ENCODE measurements at places on chromosomes 1 and 21.

GRCh38 chr1:109847251-109847650 lies 63.4 kb upstream of the CSF1 start:
- H3K27me3 ChIP-seq: no peaks in the 10 kb centered on the region
- H3K36me3 ChIP-seq: no peaks in the 10 kb centered on the region
- peaks cover 8% of the 10 kb centered on the region for H3K4me1 ChIP-seq
- no peak overlapping the region for H3K27ac ChIP-seq
- DNase-seq: no peak

- H3K36me3 ChIP-seq: no peaks in the 10 kb centered on the region
- DNase-seq: no peak
- H3K27ac ChIP-seq: no peak overlapping the region
- no peaks in the 10 kb centered on the region for H3K4me1 ChIP-seq
Observed at GRCh38 chr1:239098400-239099037, 287.8 kb upstream of the CHRM3 start.

DNA sequence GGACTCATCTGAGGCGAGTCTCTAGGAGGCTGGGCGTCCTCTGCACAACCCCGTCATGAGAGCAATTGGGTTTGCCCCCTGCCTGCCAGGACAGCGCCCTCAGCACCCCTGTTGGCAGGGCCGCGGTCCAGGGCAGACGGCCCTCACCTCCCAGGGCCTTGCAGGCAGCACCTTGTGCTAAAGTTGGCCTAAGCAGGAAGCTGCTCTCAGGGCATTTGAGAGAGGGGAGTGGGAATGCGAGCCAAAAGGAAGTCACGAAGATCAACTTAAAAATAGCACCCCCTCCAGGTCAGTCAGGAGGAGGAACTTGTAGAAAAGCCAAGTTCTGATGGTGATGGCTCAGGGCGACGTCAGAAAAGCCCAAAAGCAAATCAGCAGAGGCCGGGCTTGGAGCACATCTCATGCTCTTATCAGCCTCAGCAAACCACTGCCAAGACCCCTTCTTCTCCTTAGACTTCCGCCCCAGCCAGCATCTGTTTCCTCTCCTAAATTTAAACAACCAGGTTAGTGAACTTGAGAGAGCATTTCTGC lies 12.6 kb upstream of the ADORA3 start:
- DNase-seq: peak; percentile 82
- no peaks in the 10 kb centered on the region for H3K36me3 ChIP-seq
- peak overlapping the region; percentile 62 for H3K4me3 ChIP-seq
- peak overlapping the region; percentile 94 for H3K27ac ChIP-seq

- DNase-seq: no peak
- H3K4me1 ChIP-seq: no peaks in the 10 kb centered on the region
- no peaks in the 10 kb centered on the region for H3K27me3 ChIP-seq
- no peaks in the 10 kb centered on the region for H3K36me3 ChIP-seq
- H3K27ac ChIP-seq: no peak overlapping the region
Observed at GRCh38 chr1:198121056-198121826, 35.6 kb upstream of the NEK7 start.

GRCh38 chr1:221598122-221598521 lies 143.8 kb downstream of the DUSP10 start:
- no peak overlapping the region for H3K27ac ChIP-seq
- no peaks in the 10 kb centered on the region for H3K4me1 ChIP-seq
- H3K36me3 ChIP-seq: no peaks in the 10 kb centered on the region
- H3K4me3 ChIP-seq: no peak overlapping the region

DNA sequence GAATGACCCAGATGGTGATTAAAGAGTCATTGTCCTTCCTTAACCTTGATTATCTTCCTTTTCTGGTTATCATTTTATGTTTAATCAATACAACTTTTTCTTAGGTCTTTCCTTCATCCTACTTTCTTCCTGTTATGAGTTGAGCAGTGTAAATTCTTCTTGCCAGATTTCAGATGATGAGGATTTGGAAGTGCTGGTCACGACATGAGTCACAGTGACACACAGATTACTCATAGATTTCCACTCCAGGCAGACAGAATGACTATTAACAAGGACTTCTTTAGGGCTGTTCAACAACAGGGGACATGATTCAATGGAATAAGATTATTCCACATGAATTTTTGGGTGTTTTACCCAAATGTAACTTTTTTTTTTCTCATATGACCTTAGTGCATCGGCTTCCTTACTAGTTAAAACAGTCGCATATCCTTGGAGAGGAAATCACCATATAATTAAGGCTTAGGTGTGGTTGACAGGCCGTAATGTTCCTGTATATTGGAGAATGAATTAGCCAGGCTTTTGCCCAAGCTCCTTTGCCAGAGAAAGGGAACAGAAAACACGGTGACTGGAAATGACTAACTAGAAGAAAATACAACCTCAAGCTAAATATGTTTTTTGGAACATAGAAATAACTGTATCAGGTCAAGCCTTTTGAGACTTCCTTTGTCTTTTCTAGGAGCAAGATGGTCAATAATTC lies 44.2 kb downstream of the PRRX1 start:
- H3K27me3 ChIP-seq: peaks cover 5% of the 10 kb centered on the region
- no peaks in the 10 kb centered on the region for H3K4me1 ChIP-seq
- DNase-seq: no peak

- no peak for DNase-seq
- H3K27ac ChIP-seq: no peak overlapping the region
- H3K36me3 ChIP-seq: no peaks in the 10 kb centered on the region
Observed at GRCh38 chr1:56780128-56780750, 39.0 kb downstream of the FYB2 start.

GRCh38 chr1:177969825-177970371 lies at the start of gene SEC16B:
Gene SEC16B (minus strand): TSS chr1:177970058. CDS start chr1:177967981, 2,077 bp downstream.
- H3K27ac ChIP-seq: no peak within 1 kb of the TSS
- H3K4me3 ChIP-seq: no peak within 1 kb of the TSS
- H3K36me3 ChIP-seq: no peaks in the 10 kb centered on the region

GRCh38 chr1:20848162-20848561 lies 61.1 kb upstream of the HP1BP3 start:
- no peak overlapping the region for H3K4me3 ChIP-seq
- no peak overlapping the region for H3K27ac ChIP-seq
- H3K27me3 ChIP-seq: no peaks in the 10 kb centered on the region
- no peak for DNase-seq
- peaks cover 45% of the 10 kb centered on the region for H3K36me3 ChIP-seq

DNA sequence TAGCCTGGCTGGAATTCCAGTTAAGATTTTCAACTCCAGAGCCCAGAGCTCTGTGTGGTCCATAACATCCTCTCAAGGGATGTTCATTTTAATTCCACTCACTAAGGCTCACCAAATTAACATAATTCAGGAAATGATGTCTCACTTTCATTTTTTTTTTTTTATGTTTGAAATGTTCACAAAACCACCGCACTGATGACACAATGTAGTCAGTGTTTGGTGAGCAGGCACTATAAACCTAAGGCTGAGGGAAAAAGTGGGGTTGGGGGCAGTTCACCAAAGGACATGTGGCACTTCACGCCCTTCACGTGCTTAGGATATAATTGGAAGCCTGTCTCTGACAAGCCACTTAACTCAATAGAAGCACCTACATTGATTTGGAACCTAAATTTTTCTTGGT lies 177.3 kb upstream of the CAMK1G start:
- H3K4me1 ChIP-seq: no peaks in the 10 kb centered on the region
- H3K4me3 ChIP-seq: no peak overlapping the region

- DNase-seq: no peak
- H3K4me1 ChIP-seq: peaks cover 76% of the 10 kb centered on the region
- H3K27me3 ChIP-seq: no peaks in the 10 kb centered on the region
- H3K27ac ChIP-seq: peak overlapping the region; percentile 58
- H3K4me3 ChIP-seq: no peak overlapping the region
Observed at GRCh38 chr1:101135526-101135925, 101.3 kb upstream of the S1PR1 start.

GRCh38 chr1:188237573-188238348 lies 1409.0 kb downstream of the PLA2G4A start:
- H3K36me3 ChIP-seq: no peaks in the 10 kb centered on the region
- no peaks in the 10 kb centered on the region for H3K4me1 ChIP-seq

GRCh38 chr1:65734979-65735378 lies 57.7 kb upstream of the PDE4B start:
- no peak overlapping the region for H3K27ac ChIP-seq
- no peak overlapping the region for H3K4me3 ChIP-seq
- peaks cover 2% of the 10 kb centered on the region for H3K27me3 ChIP-seq
- H3K4me1 ChIP-seq: no peaks in the 10 kb centered on the region

- DNase-seq: no peak
- no peaks in the 10 kb centered on the region for H3K36me3 ChIP-seq
- H3K27ac ChIP-seq: no peak overlapping the region
Observed at GRCh38 chr21:32044205-32045180, 171.7 kb downstream of the HUNK start.

DNA sequence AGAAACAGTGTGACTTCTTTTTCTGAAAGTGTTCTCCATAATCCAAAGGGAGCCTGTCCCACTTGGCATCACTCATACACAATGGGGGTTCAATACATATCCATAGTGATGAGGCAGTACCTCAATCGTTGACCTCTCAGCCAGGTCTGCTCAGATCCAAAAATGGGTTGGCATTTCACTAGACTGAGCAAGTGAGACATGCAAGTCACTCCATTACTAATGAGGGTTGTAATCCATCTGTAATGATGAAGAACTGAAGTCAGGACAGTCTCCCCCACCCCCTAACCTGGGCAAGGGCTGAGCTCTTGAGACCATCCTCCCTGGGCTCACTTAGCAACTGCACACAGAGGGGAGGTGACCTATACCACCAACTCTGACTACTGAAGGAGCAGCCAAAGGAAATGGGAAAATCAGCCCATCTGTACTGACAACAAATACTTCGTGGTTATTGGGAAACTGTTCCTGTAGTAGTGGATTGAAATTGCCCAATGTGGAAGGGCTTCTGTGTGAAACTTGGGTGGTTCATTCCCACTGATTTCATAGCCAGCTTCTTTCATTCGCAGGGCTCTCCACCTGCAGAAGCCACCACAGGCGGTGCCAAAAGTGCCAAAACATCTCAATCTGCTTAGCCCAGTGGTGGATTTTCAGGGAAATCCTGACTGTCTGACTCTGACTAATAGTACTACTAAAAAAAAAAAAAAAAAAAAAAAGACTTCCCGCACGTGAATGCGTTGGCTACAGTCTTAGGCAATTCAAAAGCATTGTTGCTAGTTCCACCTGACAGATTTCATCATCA lies 5.0 kb downstream of the NGF start:
- no peak overlapping the region for H3K27ac ChIP-seq
- H3K36me3 ChIP-seq: no peaks in the 10 kb centered on the region
- DNase-seq: no peak
- H3K27me3 ChIP-seq: peaks cover 12% of the 10 kb centered on the region
- no peaks in the 10 kb centered on the region for H3K4me1 ChIP-seq

- no peaks in the 10 kb centered on the region for H3K27me3 ChIP-seq
- DNase-seq: no peak
- no peaks in the 10 kb centered on the region for H3K4me1 ChIP-seq
- no peaks in the 10 kb centered on the region for H3K36me3 ChIP-seq
Observed at GRCh38 chr21:32055305-32055704, 182.5 kb downstream of the HUNK start.

Measured in activated CD8-positive, alpha-beta T cell treated with anti-CD3 and anti-CD28 coated beads for 36 hours (primary cell).